A549 treated with CORT108297 at 1 μM for 4 hours (cell line): ENCODE measurements at places on chromosomes 1 and 21. TPM values are rescaled to one million over a fixed set of nuclear protein-coding genes. Genes with fewer than 3 reads are reported as not detected.

The ASAP3 gene
- 2.7 to 4.4 TPM (median 4.0 TPM) in 5 replicates for total RNA-seq

The AMPD1 gene
- total RNA-seq, result 0.07 TPM in 1 of 5 replicates, not detected in the others

The AMY1A gene
- not detected in 5 replicates for total RNA-seq

The AMY2B gene
- 0.39 to 0.71 TPM (median 0.55 TPM) in 5 replicates for total RNA-seq

The SPRR1A gene
- total RNA-seq, result not detected in 5 replicates

The PLA2G4A gene
- total RNA-seq, result 8.5 to 12.0 TPM (median 9.7 TPM) in 5 replicates

The KLHDC7A gene
- total RNA-seq, result 1.3 to 2.4 TPM (median 1.5 TPM) in 5 replicates

The TRIM67 gene
- 0.14 to 0.25 TPM (median 0.20 TPM) in 5 replicates for total RNA-seq

The KRTAP7-1 gene
- not detected in 5 replicates for total RNA-seq

The C8A gene
- total RNA-seq, result not detected in 5 replicates

The LAPTM5 gene
- 0.14 to 0.34 TPM (median 0.17 TPM) in 5 replicates for total RNA-seq

The MORN1 gene
- total RNA-seq, result 5.7 to 7.3 TPM (median 6.6 TPM) in 5 replicates

The HSD11B1 gene
- 0.12 to 0.14 TPM in 2 of 5 replicates, not detected in the others for total RNA-seq

The C1orf115 gene
- 4.1 to 6.3 TPM (median 5.5 TPM) in 5 replicates for total RNA-seq

The IL22RA1 gene
- total RNA-seq, result 3.8 to 5.5 TPM (median 4.8 TPM) in 5 replicates

The NBPF6 gene
- total RNA-seq, result 0.08 TPM in 1 of 5 replicates, not detected in the others

The PPIAL4G gene
- not detected in 5 replicates for total RNA-seq

The OR2T2 gene
- not detected in 5 replicates for total RNA-seq

The F13B gene
- total RNA-seq, result 0.05 to 0.08 TPM (median 0.06 TPM) in 4 of 5 replicates, not detected in the other

The PTPRC gene
- total RNA-seq, result not detected in 5 replicates

The WDR64 gene
- not detected in 5 replicates for total RNA-seq

The CELA2B gene
- 0.29 TPM in 1 of 5 replicates, not detected in the others for total RNA-seq

The OR14K1 gene
- not detected in 5 replicates for total RNA-seq

The AJAP1 gene
- 0.01 to 0.02 TPM in 2 of 5 replicates, not detected in the others for total RNA-seq

The BRINP3 gene
- total RNA-seq, result not detected in 5 replicates

The JAM2 gene
- total RNA-seq, result 0.03 TPM in 1 of 5 replicates, not detected in the others

The HTR1D gene
- total RNA-seq, result 13.1 to 16.2 TPM (median 14.4 TPM) in 5 replicates

The EVI5 gene
- total RNA-seq, result 3.9 to 8.3 TPM (median 6.0 TPM) in 5 replicates

The LCE2B gene
- total RNA-seq, result not detected in 5 replicates

The FMO2 gene
- total RNA-seq, result not detected in 5 replicates

The CFHR2 gene
- total RNA-seq, result not detected in 5 replicates

The IGSF3 gene
- total RNA-seq, result 17.1 to 24.2 TPM (median 20.8 TPM) in 5 replicates

The MAN1C1 gene
- 0.18 to 0.40 TPM (median 0.22 TPM) in 5 replicates for total RNA-seq

The LINGO4 gene
- not detected in 5 replicates for total RNA-seq

The NUDT17 gene
- total RNA-seq, result 5.5 to 6.8 TPM (median 6.2 TPM) in 5 replicates

The CXADR gene
- total RNA-seq, result 7.4 to 9.7 TPM (median 8.6 TPM) in 5 replicates

The CBS gene
- 11.0 to 13.7 TPM (median 12.3 TPM) in 5 replicates for total RNA-seq

The CYP2J2 gene
- total RNA-seq, result 0.06 to 0.12 TPM (median 0.07 TPM) in 5 replicates

The VHLL gene
- not detected in 5 replicates for total RNA-seq

The MAGI3 gene
- total RNA-seq, result 3.2 to 4.7 TPM (median 4.5 TPM) in 5 replicates

The APCS gene
- not detected in 5 replicates for total RNA-seq

The TP73 gene
- total RNA-seq, result 0.31 to 0.65 TPM (median 0.55 TPM) in 5 replicates
